ENCODE measurements at places on chromosomes 2 and 18.

DNA sequence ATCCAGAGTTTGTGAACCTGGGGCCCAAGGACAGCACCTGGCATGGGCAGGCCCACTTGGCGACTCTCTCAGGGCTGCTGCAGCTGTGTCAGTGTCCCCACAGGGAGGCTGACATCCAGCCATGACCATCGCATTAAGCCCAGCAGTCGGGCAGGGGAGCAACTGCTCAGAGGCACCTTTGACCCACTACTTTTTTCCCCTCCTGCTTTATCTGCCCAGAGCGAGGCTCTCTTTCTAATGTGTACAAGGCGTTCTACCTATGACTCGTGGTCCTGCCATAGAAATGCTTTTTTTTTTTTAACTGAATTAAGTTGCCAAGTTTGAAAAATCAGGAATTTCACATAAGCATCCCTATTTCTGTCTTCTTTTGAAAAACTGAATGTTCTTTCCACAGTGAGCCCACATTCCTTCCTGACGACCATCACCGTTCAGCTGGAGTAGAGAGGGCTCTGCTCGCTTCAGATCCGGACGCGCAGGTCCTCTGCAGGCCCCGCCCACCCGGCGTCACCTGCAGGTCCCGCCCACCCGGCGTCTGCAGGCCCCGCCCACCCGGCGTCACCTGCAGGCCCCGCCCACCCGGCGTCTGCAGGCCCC is 403 bp upstream of the CLUL1 start:
- DNase-seq = no peak

- no peak for DNase-seq
These were observed 176.4 kb downstream of the AGAP1 start for GRCh38 chr2:235669983-235670962.

DNA sequence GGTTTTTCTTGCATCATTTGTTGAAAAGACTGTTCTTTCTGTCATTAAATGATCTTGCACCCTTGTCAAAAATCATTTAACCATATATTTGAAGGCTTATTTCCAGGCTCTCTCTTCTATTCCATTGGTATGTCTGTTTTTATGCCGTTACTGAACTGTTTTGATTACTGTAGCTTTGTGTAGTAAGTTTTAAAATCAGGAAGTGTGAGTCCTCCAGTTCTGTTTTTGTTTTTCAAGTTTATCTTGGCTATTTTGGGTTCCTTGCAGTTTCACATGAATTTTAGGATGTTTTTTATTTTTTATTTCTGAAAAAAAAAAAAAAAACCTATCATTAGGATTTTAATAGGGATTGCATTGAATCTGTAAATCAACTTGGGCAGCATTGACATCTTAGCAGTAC is 39.0 kb downstream of the SLC39A10 start:
- no peak for DNase-seq

GRCh38 chr2:173874003-173874893 is 90.9 kb downstream of the SP3 start:
- no peak for DNase-seq

DNA sequence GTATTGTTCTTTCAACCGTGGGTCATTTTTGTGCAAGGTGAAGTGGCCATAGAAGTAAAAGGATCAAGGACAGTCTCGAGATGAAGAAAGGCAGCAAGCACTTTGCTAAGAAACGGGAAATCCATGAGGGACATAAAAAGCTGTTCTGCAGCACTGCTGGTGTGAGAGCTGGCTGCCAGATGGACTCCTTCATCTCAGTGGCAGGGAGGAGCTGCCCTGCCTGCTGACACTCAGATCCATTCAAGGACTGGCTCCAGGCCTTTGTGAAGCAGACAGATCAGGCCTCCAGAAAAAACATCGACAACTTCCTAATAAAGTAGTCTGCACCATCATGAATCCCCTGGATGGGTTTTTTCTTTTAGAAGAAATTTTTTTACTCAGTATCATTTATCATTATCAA is 29.5 kb downstream of the RMC1 start:
- DNase-seq = no peak

DNA sequence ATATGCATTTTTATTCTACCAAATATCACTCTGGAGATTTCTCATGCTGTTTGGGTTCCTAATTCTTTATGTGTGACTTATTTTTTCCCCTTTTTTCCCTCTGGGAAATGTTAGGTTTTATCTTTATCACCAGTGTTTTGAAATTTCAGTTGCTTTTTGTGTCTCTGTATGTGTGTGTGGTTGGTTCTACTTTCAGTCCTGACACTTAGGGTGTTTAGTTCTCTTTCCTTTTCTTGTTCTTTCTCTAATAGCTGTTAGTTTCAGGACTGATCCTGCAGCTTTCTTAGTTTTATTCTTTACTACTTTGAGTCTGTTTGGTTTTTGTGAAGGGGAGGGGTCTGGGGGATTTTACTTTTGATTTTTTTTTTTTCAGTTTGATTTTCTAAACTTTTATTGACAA is 23.1 kb downstream of the PPM1B start:
- DNase-seq = no peak

GRCh38 chr2:217407362-217407761 is 547.5 kb upstream of the TNP1 start:
- no peak for DNase-seq

GRCh38 chr2:70670626-70671025 is 97.4 kb downstream of the ADD2 start:
- DNase-seq = no peak
